ENCODE measurements at places on chromosomes 4 and X.
A peak's percentile ranks its signal among the peaks of the same experiment; 100 is the strongest.

GRCh38 chrX:79100791-79101484 is 43.5 kb upstream of the GPR174 start:
- no peak for DNase-seq

- DNase-seq: no peak
These were observed 344.5 kb downstream of the BMPR1B start for GRCh38 chr4:95102162-95102790.

GRCh38 chrX:105758754-105759153 is 63.6 kb upstream of the NRK start:
- DNase-seq: no peak

GRCh38 chr4:90769251-90769650 is 642.1 kb downstream of the CCSER1 start:
- DNase-seq: no peak

GRCh38 chr4:169351872-169352271 is 81.1 kb upstream of the SH3RF1 start:
- DNase-seq: no peak

- no peak for DNase-seq
These were observed 1452.6 kb downstream of the PCDH7 start for GRCh38 chr4:32172761-32173160.

DNA sequence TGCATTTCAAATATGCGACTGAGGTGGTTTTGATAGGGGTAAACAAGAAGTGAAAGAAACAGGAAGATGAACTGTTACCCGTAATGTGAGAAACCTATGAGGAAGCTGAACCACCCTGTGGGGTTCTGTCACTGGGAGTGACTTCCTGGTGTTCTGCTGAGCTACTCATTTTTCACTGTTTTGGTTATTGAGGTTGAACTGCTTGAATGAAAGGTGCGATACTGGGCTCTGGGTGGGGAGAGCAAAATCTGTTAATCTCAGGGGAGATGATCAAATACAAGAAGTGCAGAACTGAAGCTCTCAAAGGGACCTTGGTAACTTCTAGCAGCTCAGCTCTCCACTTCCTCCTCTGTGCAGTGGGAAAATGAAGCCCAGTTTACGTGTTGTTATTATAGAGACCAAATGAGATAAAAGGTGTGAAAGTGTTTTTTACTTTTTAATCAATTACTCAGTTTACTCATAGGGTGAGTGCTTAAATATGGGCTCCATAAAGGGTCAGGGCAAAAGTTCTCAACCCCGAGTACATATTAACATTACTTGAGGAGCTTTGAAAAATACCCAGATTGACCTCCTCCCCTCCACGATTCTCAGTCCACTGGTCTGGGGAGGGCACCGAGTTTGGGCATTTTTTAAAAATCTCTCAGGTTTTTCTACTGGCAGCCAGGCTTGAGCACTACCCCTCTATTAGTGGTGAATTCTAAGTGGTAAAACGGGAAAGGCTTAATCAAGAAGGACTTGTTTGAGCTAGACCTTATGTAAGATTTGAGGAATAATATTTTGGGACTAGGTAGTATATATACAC is 66.7 kb downstream of the COQ2 start:
- DNase-seq: peak; percentile 35

- no peak for DNase-seq
These were observed 3.0 kb upstream of the PCGF3 start for GRCh38 chr4:702618-703048.

GRCh38 chr4:157700898-157701694 is 471.7 kb downstream of the GASK1B start:
- no peak for DNase-seq

- no peak for DNase-seq
These were observed 472.9 kb upstream of the GRID2 start for GRCh38 chr4:91830681-91831395.

DNA sequence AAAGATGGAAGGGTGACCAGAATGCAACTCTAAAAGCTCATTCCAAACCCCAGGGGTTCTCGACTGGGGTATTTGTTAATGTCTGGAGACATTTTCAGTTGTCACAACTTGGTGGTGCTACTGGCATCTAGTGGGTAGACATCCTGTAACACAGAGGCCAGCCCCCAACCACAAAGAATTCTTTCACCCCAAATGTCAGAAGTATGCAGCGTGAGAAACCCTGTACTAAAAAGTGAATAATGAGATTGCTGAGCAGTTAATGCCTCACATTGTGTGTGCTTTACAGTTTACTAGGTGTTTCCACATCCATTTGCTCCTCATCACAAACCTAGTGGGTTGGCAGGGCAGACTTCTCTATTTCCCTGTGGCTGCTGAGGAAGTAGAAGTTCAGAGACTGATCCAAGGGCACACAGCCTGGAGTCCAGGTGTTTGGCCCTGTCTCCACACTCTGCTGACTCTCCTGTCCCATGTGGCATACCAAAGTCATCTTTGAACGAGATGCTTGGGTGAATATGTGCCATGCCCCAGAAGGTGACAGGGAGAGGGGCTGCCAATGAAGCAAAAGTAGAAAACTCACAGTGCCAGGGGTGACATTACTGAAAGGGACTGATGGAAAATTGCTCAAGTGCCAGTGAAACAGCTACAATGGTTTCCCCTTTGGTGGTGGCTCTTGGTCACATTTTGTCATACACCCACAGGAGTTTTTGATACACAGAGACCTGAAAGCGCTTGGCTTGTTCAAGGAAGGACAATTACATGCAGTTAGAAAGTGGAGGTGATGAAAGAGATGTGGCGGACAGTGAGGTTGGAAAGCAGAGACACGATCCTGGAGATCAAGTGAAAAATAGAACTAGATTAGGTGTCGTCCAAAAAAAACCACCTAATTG is 10.1 kb upstream of the TMEM154 start:
- DNase-seq: no peak

- no peak for DNase-seq
These were observed 30.3 kb downstream of the TLR10 start for GRCh38 chr4:38752372-38752940.

DNA sequence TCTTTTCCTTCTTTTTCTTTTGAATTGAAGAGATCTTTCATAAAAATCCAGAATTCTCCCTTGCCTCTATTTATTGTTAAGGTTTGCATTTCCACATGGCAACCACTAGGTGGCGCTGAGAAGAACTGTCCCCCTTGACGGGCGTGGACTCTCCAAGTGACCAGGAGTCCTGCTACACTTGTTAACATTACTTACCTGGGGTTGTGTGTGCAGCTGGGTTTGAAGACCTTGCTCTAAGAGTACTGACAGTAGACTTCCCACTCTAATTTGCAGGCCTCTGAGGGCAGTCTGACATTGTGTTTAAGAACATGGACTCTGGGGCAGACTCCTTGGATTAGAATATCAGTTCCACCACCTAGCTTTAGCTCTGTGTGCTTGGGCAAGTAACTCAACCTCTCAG is 52.8 kb downstream of the GPRIN3 start:
- peak; percentile 25 for DNase-seq

DNA sequence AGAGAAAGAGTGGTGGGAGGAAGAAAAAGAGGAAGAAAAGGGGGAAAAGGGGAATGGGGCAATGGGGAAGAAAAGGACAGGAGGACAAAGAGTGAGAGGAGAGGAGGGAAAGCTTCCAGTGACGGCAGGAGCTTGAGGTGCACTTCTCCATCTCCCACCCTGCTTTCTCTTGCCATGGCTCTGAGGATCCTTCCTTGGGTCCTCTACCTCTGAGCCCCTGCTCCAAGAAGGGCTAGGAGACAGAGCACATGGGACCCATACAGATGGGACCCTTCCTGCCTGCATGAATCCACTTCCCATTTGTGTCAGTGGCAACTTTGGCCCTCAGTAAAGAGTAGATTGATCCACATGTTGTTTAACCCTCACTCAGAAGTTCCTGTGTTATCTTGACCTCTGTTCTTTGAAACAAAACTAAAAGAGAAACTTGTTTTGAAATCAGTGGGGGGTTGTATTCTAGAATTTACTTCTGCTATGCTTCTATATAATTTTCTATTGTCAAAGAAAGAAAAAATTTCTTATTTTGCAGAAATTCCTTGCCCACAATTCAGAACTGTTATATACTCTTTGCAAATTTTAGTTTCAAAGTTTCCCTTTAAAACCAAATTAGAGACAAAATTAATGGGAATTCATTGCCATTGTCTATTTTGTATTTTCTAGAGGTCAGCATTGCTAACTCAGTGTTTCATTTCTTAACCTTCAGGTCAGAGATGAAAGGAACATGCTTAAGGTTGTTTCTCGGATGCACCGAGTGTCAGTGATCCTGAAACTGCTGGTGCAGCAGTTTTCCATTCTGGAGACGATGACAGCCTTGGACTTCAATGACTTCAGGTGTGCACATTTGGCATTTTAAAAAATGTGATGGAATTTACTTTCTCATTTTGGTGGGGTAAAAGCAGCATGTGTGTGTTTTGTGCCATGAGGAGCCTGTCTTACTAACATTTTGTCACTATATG is 5.0 kb downstream of the TDO2 start:
- DNase-seq: no peak

GRCh38 chrX:143437439-143437838 is 79.8 kb downstream of the SPANXN3 start:
- DNase-seq: no peak

GRCh38 chr4:89158884-89159503 is 47.7 kb downstream of the TIGD2 start:
- DNase-seq: no peak

DNA sequence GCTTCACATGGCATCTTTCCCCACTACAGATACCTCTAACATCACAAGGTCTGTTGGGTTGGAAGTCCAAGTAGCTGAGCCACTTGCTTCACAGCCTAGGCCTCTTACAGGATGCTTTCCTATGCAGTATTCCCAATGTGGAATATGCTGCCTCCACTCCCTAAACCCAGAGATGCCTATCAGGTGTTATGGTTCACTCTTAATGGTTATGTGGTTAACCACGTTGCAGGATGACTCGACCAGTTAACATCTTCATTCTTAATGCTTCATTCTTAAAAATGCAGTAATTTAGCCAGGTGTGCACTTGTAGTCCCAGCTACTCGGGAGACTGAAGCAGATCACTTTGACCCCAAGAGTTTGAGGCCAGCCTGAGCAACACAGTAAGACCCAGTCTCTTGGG is 24.2 kb downstream of the HAUS3 start:
- DNase-seq: no peak

DNA sequence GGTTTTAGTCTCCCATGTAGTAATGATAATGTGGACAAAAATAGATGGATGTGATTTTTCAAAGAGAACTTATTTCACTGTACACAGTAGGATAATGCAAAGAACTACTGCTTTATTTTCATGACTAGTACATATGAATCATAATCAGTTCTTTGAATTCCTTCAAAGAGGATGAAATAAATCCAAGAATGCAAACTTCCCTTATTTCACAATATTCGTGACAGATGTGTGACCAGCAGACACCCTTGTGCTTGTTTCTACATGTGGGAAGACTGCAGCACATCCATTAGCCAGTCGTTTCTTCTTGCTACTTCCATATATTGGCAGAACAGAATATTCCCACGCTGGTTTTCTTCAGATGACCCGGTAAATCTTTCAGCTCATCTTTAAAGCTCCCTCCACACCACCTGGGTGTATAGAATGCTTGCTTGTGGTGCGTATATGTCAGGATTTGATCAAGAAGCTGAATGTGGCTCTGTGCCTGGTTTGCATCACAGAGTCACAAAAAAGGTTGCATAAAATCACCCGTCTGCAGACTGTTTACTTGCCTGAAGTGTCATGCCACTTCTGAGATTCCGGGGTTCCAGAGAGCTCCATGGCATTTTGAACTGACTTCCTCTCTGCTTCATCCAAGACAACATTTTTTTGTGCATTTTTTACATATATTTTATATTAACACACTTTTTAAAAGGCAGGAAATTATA is 47.7 kb upstream of the FAT4 start:
- DNase-seq: no peak

DNA sequence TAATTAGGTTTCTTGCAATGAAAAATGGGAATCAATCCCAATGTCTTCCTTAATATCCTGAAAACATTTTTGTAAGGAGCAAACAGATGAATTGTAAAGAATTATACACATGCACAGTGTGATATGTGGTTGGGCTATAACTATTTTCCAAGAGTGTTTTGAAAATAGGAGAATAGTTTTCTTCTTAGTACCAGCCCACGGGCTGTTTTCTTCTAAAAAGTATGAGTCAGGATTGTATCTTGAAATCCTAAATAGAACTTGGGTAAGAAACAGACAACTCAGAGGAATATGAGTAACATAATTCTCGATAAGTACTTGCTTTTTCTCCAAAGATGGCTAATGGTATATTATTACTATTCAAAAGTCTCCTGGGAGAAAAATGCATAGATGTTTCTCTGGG is 136.7 kb downstream of the MAGEC2 start:
- no peak for DNase-seq

DNA sequence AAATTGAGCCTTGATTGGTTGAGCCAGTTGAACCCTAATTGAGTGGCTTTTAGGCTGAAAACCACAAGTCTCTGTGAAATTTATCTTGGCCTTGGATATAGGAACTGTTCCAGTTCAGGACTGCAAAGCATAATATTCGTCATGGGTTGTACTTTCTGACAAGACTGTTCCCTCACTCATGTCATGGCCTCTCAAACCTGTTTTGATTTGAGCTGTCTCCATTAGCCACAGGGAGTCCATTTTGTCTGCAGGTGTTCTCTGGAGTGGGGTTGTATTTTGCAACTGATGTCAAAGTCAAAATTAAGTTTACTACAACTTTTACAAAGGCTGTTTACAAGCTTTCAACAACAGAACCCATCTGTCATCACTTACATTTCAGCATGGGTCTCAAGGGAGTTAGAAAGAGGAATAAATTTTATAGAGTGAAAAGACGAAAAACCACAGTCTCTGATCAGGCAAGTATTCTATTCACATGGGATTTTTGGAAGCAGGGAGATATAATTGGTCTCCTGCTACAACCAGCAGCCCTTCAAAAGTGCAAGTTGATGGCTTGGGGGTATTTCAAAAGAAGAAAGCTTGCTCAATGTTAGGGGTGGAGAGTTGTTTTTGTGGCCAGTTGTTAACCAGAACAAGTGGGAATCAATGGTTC is 1716.3 kb downstream of the C4orf33 start:
- no peak for DNase-seq

DNA sequence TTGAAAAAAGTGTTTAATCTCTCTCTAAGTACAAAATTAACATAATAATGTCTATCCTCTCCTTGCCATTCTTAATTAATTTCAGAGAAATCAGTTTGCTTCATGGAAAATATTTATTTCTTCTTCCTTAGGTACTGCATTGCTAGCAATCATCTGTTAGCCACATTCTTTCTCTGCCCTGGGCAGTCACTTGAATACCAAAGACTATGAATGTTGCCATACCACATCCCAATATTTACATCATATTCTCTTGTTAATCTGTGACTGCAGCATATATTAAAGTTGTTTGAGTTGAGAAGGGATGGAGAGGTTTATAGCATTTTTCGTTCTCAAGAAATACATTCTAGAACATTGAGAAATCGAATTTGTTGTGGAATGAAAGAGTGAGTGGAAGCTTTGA is 672.8 kb downstream of the PCDH7 start:
- no peak for DNase-seq

- no peak for DNase-seq
These were observed 447.5 kb upstream of the RASGEF1B start for GRCh38 chr4:81919223-81919622.

GRCh38 chr4:22595684-22596083 is 79.8 kb upstream of the ADGRA3 start:
- DNase-seq: no peak

DNA sequence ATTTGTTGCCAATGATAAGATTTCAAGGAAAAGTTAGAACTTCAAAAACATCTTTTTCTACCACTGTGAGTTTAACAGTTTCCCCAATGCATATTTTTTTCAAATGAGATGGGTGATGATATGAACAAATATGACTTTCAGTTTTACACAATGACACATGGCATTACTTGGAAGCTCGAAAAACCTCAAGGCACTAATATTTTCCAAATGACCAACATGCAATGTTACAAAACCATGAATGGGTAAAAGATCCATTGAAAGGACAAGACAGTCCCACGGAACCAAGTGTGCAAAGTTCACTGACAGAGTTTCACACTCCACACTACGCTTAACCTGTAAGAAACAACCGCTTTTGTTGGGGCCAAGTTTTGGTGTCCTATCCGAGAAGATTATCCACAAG is 84.5 kb downstream of the CD99L2 start:
- DNase-seq: no peak
